NCI-H1930 (cell line): ENCODE measurements at places on chromosomes 2 and 18.

DNA sequence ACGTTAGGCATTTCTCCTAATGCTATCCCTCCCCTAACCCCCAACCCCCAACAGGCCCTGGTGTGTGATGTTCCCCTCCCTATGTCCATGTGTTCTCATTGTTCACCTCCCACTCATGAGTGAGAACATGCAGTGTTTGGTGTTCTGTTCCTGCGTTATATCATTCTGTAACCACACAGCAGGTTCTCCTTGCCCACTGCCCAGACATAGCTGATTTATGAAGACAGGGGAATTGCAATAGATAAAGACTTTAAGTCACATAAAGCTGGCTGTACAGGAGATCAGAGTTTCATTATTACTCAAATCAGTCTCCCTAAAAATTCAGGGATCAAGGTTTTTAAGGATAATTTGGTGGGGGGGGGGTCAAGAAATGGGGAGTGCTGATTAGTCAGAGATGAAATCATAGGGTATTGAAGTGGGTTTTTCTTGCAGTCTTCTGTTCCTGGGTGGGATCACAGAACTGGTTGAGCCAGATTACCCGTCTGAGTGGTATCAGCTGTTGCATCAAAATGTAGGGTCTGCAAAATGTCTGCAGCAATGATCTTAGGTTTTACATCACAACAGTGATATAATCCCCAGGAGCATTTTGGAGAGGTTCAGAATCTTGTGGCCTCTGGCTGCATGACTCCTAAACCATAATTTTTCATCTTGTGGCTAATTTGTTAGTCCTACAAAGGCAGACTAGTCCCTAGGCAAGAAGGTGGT lies 392.1 kb upstream of the KCNJ3 start:
- DNase-seq: no peak

DNA sequence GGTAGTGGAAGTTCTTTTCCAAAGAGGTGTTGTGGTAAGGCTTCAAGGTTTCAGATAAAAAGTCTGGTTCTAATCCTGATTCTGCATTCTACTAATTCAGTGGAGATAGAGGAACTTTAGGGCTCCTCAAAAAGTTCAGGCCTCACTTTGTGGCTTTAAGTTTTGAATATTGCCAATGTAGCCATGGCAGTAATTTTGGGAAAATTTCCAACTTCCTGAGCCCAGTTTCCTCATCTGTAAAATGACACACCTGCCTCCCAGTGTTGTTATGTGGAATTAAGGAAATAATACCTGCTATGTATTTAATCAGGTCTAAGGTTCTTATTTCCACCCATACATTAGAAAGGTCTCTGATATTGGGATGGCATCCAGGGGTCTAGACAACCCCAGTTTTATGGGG lies 147.6 kb upstream of the ITGA6 start:
- DNase-seq: no peak

- no peak for DNase-seq
Measured at GRCh38 chr2:161332371-161332967, 24.2 kb downstream of the PSMD14 start.

DNA sequence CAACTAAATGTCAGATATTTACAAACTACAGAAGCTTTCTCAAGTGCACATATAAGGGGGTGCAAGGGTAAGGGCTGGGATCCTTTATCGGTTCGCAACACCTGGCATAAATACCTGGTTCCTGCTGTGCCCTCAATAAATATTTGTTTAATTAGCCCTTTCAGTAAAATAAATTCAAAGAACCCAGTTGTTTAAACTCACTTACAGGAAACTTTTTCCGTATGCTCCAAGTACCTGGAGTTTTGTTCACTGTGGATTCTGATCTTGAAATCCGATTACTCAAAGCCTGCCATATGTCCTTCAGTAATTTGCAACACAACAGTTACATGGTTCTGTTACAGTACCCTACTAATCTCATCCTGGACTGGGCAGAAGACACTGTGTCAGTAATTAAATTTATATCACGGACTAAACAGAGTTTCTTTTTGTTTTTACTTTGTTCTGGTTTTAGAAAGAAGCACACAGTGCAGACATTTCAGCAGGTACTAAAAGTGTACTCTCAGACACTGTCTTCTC lies 36.9 kb downstream of the TBC1D8 start:
- no peak for DNase-seq

- no peak for DNase-seq
Measured at GRCh38 chr18:50105027-50105426, 89.9 kb downstream of the MYO5B start.
